AG08396 (cell line): ENCODE measurements at places on chromosomes 2 and 18.
A peak's percentile ranks its signal among the peaks of the same experiment; 100 is the strongest.

DNA sequence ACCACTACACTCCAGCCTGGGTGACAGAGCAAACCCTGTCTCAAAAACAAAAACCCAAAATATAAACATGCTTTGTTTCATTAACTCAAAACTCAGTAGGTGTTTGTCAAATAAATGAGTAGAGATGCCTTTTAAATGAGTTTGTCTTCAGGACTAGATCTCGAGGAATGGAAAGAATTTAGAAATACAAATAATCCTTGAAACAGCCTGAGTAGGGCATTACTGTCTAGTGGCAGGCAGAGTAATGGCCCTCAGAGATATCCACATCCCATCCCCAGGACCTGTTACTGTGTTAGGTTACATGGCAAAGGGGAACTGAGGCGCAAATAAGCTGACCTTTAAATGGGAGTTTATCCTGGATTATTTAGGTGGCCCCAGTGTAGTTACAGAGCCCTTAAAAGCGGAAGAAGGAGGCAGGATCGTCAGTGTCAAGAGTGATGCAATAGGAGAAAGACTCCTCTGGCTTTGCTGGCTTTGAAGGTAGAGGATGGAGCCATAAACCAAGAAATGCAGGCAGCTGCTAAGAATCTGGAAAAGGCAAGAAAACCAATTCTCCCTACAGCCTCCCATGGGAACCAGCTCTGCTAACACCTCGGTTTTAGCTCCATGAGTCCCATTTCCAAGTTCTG, 63.0 kb downstream of the CABLES1 start:
- DNase-seq: peak; percentile 27

GRCh38 chr2:28613186-28613585, 117.3 kb downstream of the PLB1 start:
- no peak for DNase-seq

DNA sequence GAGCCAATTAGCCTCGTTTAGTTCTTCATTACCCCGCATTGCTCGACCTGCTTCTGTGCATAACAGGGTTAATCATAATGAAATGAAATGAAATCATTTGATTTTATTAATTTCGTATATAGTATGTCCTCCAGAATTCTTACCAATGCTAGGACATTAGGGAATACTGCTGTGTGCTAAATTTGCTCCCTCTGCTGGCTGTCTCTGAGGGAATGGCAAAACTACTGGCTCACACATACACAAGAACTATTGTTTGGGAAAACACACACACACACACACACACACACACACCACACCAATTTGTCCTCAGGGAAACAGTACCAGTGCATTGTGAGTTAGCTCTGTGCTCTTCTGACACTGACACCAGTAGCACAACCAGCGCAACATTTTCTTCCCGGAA, 273.3 kb upstream of the TCF4 start:
- peak; percentile 13 for DNase-seq

DNA sequence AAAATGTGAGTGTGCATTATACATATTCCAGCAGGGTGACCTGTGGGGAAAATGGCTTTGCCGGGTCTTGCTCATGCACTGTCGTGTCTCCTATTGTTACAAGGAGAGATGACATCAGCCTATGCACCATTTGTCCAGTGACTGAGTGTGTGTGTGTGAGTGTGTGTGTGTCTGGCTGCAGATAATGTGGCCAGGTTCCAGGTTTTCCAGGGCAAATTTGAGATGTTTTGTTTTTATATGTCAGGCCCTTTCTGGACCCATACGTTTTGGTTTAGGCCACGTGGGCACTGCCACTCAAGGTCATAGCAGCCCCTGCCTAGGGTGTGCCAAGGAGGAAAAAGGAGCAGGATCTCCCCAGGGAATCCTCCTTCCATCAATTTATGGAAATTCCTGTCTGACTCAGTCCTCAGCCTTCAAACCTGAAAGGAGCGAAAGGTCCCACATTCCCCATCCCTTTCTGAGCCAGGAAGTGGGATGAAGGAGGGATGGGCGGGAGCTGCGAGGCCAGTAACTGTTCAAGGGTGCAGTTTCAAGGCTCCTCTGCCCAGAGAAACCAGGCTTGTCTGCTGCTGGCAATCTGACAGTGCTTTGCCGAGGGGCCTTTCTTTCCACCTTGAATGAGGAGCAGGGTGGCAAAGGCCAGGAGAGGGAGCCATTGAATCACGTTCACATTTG, 93.0 kb upstream of the SMAD2 start:
- peak; percentile 40 for DNase-seq

GRCh38 chr2:190490502-190490901, 44.0 kb downstream of the NEMP2 start:
- no peak for DNase-seq

GRCh38 chr2:113965644-113966043, 75.8 kb downstream of the ACTR3 start:
- no peak for DNase-seq

DNA sequence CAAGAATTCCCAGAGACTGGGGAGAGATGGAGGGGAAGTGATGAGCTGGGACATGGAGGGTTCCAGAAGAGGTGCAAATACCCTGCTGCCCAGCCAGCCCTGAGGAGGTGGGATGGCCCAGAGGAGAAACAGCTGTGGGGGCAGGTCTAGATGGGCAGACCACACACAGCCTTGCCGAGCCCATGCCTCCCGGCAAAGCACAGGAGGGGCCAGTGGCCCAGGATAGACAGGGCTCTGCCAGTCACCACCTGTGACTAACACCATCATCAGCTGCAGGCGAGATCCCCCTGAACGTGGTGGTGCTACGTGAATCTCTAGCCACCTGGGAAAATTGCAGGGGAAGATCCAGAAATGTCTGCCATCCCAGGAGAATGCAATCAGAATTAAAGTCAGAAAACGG, 39.4 kb downstream of the SCTR start:
- DNase-seq: no peak

DNA sequence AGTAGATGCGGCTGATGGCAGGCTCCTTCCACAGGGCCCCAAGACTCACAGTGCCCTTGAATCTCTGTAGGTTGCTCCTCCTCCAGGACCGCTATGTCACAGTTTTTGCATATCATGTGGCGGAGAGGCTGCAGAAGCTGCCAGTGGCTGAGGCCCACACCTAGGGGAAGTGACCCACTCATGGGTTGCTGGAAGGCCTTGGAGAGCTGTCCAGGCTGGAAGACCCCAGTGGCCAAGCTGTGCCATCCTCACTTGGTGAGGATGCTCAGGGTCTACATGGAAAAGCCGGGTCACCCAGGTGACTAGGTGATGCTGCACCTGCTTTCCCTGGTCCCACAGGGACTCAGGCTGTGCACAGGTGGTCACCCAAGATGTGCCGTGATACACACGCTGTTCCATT, 90.6 kb downstream of the SEPTIN10 start:
- DNase-seq: no peak

GRCh38 chr2:120103723-120104467, 91.0 kb downstream of the EPB41L5 start:
- peak; percentile 55 for DNase-seq

DNA sequence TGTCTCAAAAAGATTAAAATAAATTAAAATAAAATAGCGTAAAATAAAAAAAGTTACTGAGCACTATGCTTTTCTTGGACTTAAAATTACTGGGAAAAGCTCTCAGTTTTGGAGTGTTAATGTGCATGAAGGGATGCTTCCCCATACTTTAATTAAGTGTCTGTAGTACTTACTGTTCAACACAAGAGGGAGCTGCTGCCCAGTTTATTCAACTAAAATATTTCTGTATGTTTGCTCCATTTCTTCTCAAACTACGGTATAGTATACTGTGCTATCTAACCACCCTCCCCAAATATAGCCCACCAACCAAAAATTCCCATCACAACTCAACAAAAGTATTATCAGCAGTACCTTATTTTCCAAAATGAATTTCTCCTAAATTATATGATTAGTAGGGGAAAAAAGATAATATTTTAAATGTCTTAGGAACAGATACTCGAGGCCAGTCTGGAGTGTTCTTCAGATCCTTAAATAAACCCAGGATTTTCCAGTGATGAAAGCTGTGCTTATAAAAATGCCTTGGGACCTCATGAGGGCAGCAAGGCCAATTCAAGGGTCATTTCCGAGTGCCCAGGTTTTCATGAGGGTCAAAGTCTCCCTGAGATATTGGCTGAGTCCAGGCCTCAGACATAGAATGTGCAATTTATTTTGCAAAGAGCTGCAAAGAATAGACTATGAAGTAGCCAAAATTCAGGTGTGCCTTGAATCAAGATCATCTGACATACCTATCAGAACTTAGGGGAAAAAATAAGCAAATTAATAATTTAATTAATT, 64.1 kb downstream of the CHRNA1 start:
- peak; percentile 70 for DNase-seq

DNA sequence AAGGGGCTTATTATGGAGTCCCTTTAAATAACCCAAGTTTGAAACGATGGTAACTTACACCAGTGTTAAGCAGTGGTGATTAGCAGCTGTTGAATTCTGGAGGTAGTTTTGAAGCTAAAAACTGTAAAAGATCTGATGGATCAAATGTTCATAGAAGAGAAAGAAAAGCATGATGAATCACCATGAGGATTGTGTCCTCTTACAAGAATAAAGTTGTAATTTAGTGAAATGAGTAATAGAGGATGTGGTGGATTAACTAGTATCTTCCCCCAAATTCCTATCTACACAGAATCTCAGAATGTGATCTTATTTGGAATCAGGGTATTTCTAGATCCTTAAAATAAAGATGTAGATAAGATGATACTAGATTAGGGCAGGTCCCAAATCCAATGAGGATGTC, 1138.2 kb upstream of the TMEFF2 start:
- no peak for DNase-seq

- DNase-seq: no peak
These were observed 1.1 kb downstream of the EEF1B2 start for GRCh38 chr2:206160807-206161179.

DNA sequence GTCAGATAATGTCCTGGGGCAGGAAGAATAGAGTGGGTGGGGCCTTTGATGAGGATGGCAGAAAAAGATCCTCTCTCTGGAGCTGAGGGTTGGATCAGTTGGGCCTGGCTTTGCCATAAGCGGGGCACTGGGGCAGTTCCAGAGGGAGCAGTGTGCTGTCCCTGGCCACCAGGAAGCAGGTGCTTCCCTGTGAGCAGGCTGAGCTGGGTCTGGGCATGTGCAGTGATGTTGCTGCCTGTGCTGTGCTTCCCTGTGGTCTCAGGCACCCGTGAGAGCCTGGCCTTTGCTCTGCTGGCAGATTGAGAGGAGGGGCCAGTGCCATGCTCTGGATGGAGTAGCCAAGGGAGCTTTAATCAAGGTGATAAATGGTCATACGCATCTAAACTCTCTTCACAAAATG, 14.6 kb upstream of the NPPC start:
- DNase-seq: no peak

DNA sequence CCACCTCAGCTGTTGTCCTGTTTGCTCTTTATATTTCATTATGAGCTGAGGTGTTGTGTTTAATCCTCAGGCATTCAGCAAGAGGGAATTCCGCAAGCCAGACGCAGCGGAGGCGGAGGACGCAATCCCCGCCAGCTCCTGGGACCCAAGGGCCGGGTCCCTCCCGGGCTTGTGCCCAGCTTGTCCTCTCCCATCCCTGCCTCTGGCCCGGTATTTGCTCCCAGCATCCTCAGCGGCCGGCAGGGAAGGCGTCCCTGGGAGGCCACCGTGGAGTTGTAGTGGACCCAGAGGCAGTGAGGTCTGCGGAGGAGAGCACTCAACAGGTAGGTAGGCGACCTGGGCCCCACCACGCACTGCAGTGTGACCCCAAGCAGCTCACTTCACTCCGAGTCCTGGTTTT, 42.5 kb upstream of the FOSL2 start:
- no peak for DNase-seq

- peak; percentile 74 for DNase-seq
These were observed 51.2 kb upstream of the ADAM23 start for GRCh38 chr2:206392118-206392517.

- DNase-seq: no peak
These were observed 748.2 kb upstream of the ACVR2A start for GRCh38 chr2:147096671-147097070.

DNA sequence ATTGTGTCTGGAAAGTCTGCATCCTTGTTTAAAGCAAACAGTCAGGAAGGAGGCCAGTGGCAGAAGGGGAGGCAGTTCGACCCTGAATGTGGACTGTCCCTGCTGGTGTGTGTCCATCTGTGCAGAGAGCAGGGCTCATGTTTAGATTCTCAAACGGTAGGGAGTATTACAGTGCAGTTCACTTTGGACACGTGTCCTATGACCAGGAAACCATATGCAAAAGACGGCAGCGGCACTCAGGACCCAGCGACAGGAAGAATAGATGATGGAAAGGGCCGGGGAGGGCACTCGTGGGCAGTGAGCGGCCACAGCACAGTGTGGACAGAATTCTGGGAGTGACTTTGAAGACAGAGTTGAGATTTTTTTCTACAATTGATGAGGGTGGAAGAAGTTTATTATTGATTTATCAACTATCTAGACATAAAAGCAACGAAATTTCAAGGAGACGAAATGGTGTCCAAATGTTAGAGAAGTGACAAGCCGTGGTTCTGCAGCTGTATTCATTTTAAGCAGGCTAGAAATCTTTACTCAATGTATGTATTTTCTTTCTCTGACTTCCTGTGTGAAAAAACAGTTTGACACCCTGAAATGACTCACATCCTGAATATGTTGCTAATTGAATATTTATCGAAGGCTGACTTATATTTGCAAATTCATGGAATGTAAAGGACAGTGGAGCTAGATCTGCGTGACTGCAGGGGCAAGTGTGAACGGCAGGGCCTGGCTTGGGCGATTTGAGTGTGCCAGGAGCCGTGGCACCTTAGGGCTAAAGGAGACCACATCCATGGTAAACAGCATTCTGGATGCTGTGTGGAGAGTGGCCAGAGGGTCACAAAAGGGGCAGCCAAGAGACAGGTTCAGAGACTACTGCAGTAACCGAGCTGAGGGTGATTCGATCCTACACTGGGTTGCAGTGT, 214.2 kb downstream of the PTGR3 start:
- no peak for DNase-seq
